ENCODE measurements at places on chromosomes 4 and X.

DNA sequence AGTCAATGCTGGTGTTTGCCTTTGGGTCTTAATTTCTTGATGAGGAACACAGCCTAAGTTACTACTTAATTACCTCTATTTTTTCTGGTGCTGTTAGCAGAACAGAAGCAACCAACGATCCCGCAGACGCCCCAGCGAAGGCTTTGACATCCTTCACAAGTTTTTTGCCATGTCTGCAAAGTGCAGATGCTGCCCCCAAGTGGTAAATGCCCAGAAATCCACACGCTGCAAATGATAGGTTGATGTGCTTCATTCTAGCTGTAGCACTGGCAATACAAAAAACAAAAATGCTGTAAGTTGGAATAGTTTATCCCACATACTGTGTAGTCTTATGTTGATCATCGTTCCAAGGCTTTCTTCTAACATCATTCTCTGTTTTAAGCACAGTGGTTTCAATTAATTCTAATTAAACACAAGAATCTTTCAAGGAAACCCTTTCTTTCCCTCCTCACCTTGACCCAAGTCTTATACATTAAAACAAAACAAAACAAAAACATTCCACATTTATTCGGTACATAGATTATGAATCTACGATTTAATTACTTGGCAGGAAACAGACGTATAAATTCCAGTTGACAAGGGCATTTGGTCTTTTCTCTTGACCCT is 1.2 kb downstream of the PNPLA4 start:
- DNase-seq, result peak; percentile 42

DNA sequence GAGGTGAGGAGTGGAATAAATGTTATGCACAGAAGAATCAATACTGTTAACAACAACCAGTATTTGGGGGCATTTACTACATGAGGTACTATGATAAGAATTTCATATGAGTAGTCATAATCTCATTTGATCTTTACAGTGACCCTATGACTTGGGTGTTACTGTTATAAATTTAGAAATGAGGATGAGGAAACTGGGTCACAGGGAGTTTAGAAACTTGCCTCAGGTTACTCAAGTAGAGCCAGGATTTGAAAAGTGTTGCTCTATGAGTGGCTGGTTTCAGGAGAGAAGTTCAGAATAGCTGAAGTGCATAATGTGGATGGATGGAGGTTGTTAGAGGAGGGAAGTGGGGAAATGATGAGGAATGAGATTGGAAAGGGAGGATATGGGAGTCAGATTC is 16.6 kb upstream of the DDIT4L start:
- no peak for DNase-seq

DNA sequence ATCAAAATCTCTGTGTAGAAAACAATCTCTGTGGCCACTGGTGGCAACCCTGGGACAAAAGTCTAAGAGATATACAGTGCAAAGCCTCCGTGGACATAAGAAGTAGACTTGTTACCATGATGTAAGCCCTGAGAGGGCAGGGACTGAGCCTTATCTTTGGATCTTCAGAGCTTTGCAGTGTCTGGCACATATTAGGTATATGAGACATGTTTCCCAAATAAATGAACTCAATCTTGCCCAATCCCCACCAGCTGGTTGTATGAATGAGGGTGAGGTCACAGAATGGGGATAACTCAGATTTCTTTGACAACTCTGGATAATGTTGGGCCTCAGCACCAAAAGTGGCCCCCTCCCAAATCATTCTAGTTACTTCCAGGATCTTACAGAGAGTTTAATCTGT is 511.4 kb upstream of the DIPK2B start:
- DNase-seq, result no peak

GRCh38 chr4:172489861-172490260 is 676.7 kb downstream of the GALNTL6 start:
- DNase-seq, result no peak

GRCh38 chr4:79687006-79687405 is 279.0 kb upstream of the GK2 start:
- DNase-seq, result no peak

GRCh38 chr4:122469457-122469856 is 12.9 kb upstream of the IL2 start:
- no peak for DNase-seq

GRCh38 chr4:183637461-183637860 is 21.5 kb downstream of the RWDD4 start:
- DNase-seq, result peak; percentile 42

DNA sequence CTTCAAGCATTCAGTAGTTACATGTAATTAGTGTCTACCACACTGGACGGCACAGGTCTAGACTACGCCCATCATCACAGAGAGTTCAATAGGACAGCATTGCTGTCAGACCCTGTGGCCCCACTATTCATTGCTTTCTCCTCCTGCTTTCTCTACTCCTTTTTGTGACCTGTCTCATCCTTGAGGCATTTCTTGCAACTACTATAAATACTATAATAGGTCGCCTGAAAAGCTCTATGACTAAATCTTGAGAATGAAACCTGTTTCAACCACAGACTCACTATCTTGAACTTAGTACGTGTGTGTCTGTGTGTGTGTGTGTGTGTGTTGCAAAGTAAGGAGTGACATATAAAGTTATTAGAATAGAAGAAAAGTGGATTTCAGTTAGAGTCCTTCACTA is 252.9 kb upstream of the KLF3 start:
- no peak for DNase-seq

- peak; percentile 60 for DNase-seq
Observed at GRCh38 chr4:106898621-106899230, 137.4 kb downstream of the DKK2 start.

DNA sequence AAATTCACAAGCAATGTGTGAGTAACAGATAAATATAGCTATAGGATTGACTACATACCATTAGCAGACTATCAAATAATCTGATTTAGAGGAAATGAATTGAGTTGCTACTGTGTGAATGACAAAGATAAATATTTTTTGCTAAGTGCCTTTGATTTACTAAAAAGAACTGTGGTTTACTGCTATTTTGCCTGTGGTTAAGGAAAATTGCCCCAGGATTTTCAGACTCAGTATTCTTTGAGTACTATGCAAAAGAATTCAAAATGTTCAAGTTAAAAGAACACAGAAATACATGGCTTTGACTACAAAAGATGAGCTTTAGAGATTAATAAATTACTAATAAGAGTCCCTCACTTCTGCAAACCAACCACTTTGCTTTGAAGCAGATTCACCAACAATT is 853.8 kb downstream of the ADGRL3 start:
- no peak for DNase-seq

DNA sequence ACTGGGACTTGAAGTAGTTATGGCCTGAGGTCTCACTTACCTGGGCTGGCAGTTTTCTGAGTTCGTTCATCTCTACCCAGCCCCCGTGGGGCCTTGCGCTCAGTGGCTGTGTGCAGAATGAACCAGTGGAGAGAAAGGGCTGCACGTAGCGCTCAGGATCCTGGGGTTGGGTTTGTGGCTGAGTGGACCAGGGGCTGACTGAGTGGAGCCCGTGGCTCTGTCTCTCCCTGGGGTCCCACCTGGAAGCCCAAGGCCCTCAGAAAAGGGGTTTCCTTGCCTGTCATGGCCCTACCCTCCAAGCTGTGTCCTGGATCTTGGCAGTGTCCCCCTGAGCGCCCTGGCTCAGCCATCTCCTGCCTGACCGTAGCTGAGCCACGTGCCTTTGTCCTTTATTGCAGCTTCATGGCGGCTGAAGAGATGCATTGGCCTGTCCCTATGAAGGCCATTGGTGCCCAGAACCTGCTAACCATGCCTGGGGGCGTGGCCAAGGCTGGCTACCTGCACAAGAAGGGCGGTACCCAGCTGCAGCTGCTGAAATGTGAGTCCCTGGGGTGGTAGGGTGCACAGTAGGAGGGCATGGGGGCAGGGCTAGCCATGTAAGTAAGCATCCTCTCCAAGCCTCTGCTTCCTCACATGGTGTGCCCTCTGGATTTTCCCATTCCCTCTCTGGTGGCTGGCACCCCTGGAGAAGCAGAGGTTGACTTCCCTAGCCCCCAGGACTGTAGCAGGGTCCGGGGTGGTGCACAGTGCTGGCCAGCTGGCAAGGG is 23.2 kb upstream of the ADD1 start:
- no peak for DNase-seq

- DNase-seq, result no peak
Observed at GRCh38 chrX:20623448-20623847, 356.7 kb upstream of the RPS6KA3 start.

- no peak for DNase-seq
Observed at GRCh38 chr4:77922158-77923094, 59.8 kb downstream of the MRPL1 start.

DNA sequence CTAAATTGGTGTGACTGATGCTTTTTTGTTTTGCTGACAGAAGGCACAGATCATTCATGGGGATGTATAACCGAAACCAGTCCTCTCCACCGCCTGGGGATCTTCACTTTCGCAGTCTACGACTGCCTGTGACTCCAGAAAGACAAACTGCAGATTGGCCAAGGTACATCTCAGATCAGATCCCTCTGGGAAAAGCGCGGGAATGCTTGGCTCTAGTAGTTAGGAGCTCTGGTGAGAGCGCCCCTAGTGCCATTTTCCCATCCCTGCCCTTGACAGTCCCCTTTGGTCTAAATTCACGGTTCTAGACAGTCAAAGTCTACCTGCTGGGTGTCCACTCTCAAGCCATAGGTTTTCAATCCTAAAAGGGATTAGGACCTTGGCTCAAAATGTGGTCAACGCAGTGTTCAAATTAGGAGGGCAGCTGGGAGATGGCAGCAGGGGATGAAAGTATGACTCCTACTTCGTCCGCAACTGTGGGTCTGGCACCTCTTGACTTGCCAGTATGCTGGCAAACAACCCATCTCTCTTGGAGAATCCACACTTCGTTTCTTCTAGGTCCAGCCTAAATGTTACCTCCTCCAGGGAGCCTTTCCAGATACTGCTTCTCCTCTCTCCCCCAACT is 6.9 kb upstream of the HAND2 start:
- no peak for DNase-seq

DNA sequence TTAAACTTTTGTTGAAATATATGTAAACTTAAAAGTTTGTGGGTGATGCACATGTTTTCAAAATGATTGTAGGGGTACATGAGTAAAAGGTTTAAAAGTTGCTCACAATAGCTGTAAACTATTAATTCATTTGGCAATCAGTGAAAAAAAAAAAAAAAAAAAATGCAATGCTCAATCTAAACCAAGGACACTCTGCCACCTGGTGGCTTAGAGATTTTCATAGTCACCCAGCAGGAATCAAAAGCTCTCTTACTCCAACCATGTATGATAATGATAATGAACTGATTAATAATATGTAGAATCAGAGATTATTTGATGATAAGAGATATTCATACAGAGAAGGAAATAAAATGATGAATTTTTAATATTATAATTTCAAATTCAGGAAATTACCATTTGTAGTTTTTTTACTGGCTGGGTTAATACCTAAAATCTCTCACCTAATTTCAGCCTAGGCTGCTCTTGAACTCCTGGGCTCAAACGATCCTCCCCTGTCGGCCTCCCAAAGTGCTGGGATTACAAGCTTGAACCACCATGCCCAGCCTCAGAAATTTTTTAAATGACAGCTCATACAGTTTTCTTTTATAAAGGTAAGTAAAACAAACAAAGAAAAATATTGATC is 46.9 kb upstream of the SLC25A4 start:
- peak; percentile 45 for DNase-seq

DNA sequence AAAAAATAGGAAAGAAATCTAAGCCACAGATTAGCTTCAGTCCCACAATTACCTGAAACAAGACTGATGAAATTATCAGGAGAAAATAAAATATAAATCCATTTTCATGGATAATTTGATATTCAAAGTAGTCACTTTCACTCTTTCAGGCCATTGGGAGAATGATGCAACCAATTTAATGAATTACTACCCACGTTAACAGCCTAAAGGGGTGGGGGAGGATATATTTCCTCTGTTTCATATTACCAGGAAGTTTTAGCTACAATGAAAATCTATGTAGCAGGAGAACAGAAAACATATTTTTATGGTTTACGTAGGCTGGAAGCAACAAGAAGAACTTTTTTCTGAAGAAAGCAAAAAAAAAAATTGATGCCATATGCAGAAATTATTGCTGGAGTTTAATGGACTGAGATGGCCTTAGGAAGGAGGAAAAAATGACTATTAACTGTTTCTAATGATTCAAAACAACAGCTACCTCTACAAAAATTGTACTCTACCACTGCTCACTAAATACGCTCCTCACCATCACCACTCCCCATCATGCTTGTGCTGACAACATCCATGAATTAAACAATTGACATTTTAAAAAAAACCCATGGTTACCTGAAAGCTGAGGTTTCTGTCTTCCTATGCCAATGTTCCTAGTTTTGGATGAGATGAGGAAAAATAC is 100.9 kb downstream of the CXXC4 start:
- DNase-seq, result no peak

GRCh38 chr4:159220353-159220752 is 117.5 kb downstream of the RAPGEF2 start:
- DNase-seq, result no peak

DNA sequence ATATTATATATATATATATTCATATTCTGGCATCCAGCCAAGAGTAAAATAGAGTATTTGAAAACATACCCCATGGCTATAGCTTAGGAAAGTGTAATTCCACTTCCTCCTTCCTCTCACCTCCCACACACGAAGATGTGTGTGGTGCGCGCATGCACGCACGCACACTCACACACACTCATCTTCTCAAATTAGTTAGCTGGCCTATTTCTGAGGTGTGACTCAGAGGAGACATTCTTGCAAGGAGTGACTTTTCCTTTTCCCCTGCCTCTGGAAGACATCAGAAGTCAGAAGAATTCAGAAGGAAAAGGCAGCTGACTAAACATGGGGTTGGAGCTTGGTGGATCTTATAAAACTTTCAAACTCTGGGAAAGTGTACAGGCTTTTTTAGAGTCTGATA is 8.8 kb downstream of the ENPEP start:
- DNase-seq, result no peak

GRCh38 chrX:71147496-71148277 is 3.0 kb downstream of the NLGN3 start:
- no peak for DNase-seq

- DNase-seq, result peak; percentile 37
Observed at GRCh38 chrX:118254611-118255010, 91.3 kb upstream of the WDR44 start.

DNA sequence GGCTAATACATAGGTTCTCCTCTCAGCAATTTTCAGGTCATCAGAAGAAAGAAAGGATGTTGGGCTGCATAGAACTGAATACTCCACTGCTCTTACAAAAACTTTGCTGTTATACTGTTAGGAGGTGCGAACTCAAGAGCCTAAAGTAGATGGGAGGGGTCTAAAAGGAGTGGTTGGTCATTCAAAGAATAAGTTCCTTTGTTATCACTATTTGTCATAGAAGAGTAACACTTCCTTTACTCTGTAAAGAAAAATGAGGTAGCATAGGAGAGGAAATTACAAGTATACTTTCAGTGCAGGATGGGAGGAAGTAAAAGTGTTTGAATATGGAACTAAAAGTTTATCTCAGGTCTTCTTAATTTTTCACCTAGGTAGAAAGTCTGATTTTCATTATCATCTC is 61.5 kb downstream of the CCNI start:
- no peak for DNase-seq

- DNase-seq, result no peak
Observed at GRCh38 chr4:39975488-39976089, 2.1 kb downstream of the PDS5A start.

- no peak for DNase-seq
Observed at GRCh38 chr4:156248917-156249316, 295.3 kb upstream of the CTSO start.

GRCh38 chrX:22053481-22053880 is 21.4 kb downstream of the PHEX start:
- DNase-seq, result no peak
